ELR (cell line): ENCODE measurements at places on chromosomes 4 and X.

DNA sequence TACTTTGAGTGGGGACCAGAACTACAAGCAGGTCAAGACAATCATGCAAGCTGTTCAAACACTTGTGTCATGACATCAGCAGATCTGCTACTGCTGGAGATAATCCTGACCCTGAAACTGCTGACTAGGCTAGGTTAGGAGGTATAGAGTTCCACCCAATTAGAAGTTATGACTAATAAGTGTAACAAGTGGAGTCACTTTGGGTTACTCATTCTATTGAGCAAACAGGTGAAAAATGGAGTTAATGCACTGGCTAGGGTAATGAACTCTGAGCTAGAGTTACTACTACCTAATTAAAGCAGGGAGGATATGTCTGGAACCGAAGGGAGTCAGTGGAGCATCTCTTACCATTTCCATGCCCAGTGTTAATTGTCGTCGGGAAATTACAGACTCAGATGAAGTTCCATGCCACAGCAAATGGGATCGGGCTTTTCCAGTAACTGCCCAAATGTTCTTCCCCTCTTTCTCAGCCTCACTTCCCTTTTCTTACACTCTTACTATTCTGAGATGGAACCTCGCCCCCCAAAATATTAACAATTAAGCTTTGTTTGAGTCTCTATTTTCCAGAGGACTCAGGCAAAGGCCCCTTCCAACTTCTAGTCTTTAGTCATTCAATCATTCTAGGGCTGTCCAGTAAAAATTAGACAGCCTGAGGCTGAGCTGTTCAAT lies 19.8 kb upstream of the MANBA start:
- peak; percentile 39 for DNase-seq

DNA sequence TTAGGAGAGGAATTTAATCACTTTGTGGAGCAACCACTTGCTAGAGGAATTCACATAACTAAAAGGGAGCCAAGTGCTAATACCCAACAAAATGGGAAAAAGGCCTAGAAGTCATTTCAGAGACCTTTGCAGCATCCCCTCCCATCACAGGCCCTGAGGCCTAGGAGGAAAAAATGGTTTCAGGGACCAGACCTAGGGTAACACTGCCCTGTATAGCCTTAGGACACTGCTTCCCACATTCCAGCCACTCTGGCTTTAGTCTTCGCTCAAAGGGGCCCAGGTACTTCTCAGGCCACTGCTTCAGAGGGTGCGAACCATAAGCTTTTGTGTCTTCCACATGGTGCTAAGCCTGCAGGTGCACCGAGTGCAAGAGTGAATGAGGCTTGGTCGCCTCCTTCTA lies 19.1 kb downstream of the SPANXN2 start:
- DNase-seq: no peak

GRCh38 chrX:49257846-49258748 lies 6.4 kb downstream of the FOXP3 start:
- no peak for DNase-seq

- no peak for DNase-seq
Measured at GRCh38 chr4:139253713-139254112, 26.3 kb downstream of the MGARP start.

GRCh38 chr4:1080961-1081688 lies 32.2 kb downstream of the RNF212 start:
- DNase-seq: peak; percentile 70

GRCh38 chr4:106852426-106852825 lies 183.7 kb downstream of the DKK2 start:
- DNase-seq: no peak

DNA sequence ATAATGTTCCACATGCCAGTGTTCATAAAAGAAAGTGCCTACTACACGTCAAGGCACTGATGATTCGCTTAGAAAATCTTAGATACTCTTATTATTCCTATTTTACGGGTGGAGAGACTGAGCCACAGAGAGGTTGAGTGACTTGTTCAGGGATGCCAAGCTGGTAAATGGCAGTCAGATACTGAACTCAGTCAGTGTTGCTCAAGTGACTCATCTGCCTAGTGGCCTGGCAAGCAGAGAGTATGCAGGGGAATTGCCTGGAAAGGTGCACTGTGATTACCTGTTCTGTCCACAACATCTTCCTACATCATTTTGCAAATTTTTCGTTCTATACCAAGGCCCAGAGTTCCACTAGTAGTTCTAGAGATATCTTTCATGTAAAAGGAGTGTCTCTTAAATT lies 68.4 kb downstream of the RAPGEF2 start:
- peak; percentile 11 for DNase-seq

DNA sequence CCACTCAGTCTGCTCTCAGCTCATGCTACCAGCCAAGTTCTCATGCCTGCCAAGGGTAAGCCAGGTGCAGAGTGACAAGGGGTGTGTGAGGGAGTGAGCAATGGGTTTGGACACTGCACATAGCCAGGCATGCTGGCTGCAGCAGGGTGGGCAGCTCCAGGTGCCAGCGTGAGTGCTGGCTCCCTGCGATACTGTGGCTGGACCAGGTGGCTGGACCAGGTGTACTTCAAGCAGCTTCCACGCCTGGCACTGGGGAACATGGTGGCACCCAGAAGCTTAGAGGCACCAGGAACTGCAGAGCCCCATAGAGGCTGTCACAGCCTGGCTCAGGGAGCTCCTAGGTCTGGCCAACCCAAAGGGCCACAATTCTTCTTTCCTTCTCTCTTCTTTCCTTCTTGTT lies 234.9 kb upstream of the GIMD1 start:
- DNase-seq: no peak

DNA sequence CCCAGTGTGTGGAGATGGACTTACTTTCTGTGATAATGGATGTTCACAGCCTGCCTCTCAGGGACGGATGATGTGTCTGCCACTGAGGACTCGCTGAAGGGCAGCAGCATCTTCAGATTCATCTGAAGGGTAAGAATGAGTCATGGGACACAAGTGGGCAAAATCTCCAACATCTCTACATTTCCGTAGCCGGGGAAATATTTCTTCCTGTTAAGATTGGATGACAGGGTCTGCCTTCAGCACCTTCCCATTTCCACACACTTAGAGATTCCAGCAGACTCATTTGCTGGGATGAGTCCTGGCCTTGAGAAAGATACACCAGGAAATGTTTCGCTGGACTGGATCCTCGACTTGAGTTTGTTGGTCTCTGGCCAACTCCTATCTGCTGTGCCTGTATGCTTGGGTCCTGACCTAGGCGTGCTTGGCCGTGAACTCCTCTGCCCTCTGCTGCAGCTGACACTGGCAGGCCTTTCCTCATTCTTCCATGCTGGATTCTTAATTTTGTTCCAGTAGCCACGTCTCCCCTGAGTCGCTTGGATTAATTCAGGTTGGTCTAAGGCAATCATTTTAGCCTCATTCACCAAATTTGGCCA lies 46.5 kb upstream of the SOD3 start:
- no peak for DNase-seq

DNA sequence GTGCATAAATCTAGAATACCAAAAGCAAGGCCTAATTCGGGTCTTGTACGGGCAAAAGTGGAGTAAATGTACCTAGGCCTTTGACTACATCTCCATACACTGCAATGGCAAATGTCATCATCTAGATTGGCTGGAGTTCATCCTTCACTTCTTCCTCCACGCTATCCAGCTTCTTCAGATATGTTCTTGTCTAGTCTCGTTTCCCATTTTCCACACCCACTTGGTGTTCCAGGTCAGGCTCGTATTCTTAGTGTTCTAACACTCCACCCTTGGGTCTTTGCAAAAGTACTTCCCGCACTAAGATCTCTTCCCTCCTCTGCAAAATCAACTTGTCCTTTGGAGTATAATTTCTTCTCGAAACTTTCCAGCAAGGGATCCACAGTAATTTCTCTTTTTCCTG lies 1.4 kb downstream of the COQ2 start:
- DNase-seq: no peak

- peak; percentile 57 for DNase-seq
Measured at GRCh38 chrX:95063554-95063953, 1389.5 kb downstream of the FAM133A start.

DNA sequence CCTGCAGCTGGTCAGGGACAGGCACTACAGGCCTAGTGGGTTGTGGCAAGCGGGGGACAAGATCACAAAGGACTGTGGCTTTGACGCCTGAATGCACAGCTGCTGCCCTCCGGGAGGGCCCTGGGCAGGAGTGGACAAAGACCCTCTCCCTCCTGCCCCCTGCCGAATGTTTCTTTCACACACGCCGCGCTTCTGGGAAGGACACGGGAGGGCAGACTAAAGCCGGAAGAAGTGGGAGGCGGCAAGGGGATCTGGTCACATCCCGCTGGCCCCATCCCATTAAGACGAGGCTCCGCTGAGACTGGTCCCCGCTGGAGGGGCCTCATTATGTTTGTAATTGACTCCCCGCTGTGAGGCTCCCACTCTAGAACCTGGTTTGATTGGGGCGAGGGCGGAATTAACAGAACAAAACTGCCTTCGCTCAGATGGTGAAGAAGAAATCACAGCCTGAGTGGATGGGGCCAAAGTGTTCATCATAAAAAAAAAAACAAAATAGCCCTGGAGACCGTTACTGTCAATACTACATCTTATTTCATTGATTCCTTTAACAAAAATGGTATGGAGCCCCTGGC lies 37.8 kb upstream of the PSAPL1 start:
- no peak for DNase-seq

DNA sequence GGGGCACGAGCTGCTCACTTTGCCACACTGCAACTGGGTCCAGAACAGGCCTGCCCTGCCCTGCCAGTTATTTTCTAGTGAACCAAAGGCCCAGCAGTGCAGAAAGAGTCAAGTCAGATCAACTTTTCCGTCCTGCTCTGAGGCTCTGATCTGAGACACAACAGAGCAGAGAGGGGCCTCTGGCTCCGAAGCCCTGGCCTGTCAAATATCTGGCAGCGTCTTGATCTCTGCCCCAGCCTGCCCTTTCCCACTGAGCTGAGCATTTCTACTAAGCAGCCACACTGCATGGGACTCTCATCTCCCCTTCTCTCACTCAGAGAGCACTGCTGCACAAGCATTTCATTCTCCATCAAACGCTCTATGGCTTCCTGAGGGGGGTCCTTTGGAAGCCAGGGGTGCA lies 11.8 kb downstream of the IGFBP7 start:
- DNase-seq: no peak

GRCh38 chr4:4724321-4724720 lies 135.1 kb upstream of the MSX1 start:
- DNase-seq: no peak

DNA sequence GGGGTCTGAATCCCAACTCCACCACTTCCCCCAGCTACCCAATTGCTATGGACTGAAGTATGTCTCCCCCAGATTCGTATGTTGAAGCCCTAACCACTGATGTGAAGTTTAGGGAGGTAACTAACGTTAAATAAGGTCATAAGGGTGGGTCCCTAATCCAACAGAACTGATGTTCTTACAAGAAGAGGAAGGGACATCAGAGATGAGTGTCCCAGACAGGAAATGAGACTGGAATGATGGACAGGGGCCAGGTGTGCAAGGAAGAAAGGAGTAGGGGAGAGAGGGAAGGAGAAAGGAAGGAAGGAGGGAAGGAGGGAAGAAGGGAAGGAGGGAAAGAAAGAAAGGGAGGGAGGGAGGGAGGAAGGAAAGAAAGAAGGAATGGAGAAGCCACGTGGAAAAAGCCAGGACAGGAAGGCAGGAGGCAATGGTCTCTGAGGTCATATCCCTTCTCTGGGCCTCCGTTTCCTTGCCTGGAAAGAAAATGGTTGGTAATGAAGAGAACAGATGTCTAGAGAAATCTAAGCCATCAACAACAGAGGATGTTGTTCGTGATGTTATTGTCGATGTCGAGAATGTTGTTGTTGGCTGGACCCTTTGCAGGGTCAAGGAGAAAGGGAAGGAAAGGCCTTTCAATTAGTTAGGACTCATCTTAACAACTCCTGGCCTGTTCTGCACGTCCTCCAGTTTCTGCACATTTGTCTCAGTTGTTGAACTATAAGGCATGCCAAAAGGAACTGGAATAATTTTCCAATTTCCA lies 59.0 kb upstream of the FGFBP2 start:
- no peak for DNase-seq

DNA sequence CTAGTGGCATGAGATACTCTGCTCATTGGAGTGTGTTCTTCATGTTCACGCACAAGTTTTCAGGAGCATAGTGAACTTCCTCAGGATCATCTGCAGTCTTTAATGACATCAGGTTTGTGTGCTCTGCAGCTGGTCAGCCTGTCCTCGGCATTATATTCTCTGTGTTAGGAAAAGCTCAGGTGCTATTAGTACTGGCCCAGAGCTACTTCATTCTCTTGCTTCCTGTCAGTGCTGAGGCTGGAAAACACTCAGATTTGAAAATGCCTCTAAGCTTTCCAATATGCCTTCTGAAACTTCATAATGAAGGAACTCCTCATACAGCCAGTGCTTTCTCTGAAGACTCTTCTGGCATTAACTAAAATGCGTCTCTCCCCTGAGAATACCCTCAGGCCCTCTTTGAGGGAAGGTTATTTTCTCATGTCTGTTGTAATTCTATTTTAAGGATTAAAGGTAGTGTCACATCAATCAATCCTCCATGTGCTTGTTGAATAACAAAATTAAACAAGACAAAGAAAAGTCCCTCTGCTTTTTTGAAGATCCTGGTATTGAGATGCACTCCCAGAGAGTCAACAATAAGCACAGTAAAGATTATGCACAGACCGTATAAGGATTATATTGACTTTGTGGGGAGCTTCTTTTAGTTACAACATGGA lies 666.4 kb downstream of the ADGRL3 start:
- DNase-seq: no peak

DNA sequence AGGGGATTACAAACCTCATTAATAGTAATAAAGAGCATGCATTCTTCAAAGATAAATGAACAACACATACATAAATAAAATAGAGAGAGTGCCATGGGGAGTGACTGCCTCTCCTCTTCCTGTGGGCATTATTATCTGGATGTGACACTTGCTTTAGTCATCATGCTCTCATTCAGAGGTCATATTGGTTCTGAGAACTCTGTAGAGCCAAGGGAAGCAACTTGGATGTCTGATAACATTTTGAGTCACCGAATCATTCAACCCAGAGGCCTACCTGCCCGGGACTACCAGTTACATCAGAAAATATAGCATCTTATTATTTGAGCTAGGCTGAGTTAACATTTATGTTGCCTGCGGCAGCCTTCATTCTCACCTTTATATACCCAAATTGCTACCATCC lies 489.5 kb downstream of the STIM2 start:
- DNase-seq: peak; percentile 89
